Type B pancreatic cell (in vitro differentiated cells): ENCODE measurements at places on chromosomes 5 and 9.

DNA sequence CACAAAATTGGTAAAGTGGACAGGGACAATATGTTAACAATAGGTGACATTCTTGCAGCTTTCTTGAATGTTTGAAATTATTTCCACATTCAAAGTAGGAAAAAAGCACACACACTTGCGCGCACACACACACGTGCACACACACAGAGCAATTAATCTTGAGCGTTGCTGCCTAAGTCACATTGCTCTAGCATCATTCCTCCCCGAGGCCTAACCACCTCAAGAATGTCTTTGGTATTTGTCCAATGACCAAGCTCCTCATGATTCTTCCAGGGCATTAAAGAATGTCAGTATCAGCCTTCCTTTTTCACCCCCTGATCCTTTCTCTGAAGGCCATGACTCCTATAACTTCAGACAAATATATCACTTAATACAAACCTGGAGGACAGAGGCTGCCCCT is 198.1 kb downstream of the NPR3 start:
- DNase-seq, result no peak

DNA sequence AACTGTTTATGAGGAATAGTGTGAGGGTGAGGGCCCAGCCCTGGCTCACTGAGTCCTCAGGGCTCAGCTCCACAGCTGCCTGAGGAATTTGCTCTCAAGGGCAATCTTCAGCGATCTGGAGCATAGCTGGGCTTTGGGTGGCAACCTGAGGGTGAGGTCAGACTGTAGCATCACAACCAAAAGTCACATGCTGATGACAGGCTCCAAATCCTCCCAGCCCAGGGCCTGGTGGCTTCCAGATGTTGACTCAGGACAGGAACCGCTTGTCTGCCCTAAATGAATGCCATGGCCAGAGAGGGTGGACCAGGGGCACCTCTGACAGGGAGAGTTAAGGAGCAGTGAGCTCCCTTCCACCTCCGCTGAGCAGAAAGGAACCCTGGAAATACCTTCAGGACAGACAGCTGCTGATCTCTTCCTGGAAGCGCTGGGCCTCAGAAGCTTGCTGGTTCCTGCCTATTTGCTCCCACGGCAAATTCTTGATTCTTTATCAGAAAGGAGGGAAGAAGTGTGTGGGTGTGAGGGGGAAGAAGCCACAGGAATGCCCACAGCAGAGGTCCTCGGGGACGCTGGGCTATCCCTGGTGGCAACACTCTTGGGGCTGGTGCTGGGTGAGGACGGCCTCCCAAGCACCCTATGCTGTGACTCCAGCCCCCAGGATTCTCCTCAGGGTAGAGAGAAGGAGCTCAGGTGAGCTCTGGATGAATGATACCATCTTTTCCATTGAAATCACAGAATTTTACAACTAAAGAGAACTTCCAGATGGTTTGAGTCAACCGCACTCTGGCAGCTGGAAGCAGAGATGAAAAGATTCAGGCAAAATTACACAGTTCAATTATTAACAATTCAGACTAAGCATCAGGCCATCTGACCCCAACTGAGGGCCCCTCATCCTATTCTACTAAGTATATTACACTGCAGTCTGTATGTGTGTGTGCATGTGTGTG is 13.8 kb upstream of the CTSL start:
- no peak for DNase-seq

- no peak for DNase-seq
Observed at GRCh38 chr9:69945671-69946141, 97.9 kb upstream of the MAMDC2 start.

GRCh38 chr5:5381310-5381913 is 41.1 kb upstream of the ICE1 start:
- no peak for DNase-seq

GRCh38 chr9:720239-720881 is 121.1 kb upstream of the DMRT1 start:
- DNase-seq, result no peak

DNA sequence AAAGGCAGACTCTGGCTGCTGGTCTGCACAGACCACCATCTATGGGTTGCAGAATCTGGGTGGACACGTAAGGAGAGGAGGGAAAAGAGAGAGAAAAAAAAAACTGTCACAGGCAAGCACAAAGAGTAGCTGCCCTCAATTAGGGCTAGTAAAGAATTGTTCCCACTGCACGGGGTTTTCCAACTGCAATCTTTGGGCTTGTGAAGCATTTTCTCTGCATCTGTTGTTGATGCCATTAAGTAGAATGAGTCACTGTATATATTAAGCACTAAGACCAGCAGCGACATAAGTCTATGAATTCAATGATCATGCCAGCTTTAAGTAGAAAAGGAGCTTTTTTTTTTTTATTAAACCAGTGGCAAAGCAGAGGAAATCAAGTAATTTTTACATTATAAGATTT is 40.2 kb downstream of the MED10 start:
- no peak for DNase-seq
